Activated naive CD4-positive, alpha-beta T cell treated with anti-CD3 and anti-CD28 coated beads, Interleukin-2, amount 50 U/mL, for 72 hours (primary cell): ENCODE measurements at places on chromosomes 12 and 14. TPM values are rescaled to one million over a fixed set of nuclear protein-coding genes. Genes with fewer than 3 reads are reported as not detected.
A peak's percentile ranks its signal among the peaks of the same experiment; 100 is the strongest.

- no peak for DNase-seq
Measured at GRCh38 chr12:122501489-122501989, 807 bp upstream of the ZCCHC8 start.

Gene SYCP3
- not detected for total RNA-seq

DNA sequence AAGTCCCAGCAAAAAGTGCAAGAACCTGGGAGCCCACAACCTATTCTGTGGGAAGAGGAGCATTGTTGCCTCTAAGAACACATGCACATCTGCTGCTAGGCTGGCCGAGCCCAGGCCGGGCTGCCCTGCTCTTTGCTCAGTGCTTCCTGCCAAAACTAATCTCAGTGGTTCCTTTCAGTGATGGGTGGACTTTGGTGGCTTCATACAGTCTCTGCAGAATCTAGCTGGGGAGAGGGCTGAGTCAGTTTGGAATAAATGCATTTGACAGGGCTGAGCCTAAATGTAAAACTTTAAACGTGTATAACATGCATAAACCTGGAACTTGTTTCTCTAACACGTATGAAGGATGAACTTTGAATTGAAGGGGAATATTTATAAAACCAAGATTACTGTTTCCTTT is 44.6 kb downstream of the CCDC177 start:
- no peak for DNase-seq

Gene CRACR2A
- 32.0 TPM for total RNA-seq

Gene ATF1
- 66.8 TPM for total RNA-seq

DNA sequence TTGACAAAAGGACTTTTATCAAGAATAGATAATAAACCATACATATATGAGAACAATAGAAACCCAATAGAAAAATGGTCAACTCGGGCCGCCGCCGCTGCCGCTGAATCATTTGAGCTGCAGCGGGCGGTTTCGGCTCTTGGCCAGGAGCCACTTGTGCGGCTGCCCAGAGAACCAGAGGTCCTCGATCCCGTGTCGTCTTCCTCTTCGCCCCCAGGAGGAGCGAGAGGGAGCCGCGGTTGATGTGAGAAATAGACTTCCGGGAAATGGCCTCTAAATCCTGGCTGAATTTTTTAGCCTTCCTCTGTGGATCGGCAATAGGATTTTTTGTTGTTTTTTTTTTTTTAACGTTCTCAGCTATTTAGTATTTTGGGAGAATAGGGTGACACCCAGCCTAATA is 44.8 kb downstream of the CPSF6 start:
- peak; percentile 10 for DNase-seq

Gene P2RX7
- 1.2 TPM for total RNA-seq
